ENCODE measurements at places on chromosomes 12 and 14.

DNA sequence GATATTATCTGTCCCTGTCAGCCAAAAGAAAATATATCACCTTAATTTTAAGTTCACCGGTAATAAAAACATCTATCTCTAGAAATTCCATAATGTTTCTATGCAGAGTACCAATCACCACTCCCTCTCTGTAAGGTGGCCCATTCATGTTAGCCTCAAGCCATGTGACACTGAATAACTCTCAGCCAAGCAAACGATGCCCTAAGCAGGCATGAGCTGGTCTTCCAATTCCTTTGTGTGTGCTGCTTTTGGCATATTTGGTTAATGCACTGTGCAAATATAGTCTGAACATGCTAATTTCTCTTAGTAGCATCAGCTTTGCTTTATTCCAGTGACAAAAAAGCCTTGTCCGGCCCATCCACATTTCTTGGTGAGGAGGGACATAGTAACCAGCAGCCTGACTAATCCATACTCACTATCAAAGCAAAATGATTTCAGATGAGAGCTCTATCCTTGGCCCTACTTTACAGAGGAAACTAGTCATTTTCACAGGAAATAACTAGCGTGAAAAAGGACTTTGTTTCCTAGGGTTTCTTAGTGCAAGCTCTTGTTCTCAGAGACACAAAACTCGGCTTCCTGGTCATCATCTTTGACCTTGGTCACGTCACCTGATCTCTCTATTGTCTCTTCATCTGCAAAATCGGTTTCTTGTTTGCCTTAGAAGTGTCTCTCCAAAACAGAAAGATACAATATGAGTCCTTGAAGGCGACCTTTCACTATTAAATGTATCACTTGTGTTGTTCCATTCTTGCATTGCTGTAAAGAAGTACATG lies 59.2 kb upstream of the RTRAF start:
- no peak for DNase-seq

- DNase-seq: no peak
These were observed 201.7 kb downstream of the EXOC5 start for GRCh38 chr14:57066887-57067513.

GRCh38 chr12:103401421-103401820 lies 94.3 kb downstream of the C12orf42 start:
- DNase-seq: no peak

GRCh38 chr12:98750511-98750910 lies 105.4 kb downstream of the APAF1 start:
- DNase-seq: no peak

DNA sequence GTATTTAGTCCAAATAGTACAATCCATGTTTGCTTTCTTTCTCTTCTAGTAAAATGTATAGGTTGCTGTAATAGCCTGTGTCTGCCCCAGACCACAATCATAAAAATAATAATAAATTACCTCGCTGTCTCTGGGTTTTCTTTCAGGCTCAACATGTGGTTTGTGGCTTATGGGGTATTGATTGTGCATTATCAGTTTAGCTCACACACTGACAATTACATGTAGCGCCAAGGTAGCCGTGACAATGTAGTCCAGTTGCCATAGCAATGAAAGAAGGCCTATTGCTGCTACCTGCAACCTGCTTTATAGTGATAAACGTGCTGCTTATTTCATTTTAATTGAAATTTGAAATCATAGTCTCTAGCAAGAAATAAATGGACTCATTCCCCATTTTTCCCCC lies 1009.8 kb downstream of the NRXN3 start:
- DNase-seq: no peak

GRCh38 chr14:51957950-51958349 lies 31.4 kb upstream of the RTRAF start:
- no peak for DNase-seq

- DNase-seq: no peak
These were observed 22.3 kb downstream of the CKB start for GRCh38 chr14:103500148-103500990.

GRCh38 chr12:58033831-58034230 lies 92.5 kb downstream of the ATP23 start:
- DNase-seq: no peak

DNA sequence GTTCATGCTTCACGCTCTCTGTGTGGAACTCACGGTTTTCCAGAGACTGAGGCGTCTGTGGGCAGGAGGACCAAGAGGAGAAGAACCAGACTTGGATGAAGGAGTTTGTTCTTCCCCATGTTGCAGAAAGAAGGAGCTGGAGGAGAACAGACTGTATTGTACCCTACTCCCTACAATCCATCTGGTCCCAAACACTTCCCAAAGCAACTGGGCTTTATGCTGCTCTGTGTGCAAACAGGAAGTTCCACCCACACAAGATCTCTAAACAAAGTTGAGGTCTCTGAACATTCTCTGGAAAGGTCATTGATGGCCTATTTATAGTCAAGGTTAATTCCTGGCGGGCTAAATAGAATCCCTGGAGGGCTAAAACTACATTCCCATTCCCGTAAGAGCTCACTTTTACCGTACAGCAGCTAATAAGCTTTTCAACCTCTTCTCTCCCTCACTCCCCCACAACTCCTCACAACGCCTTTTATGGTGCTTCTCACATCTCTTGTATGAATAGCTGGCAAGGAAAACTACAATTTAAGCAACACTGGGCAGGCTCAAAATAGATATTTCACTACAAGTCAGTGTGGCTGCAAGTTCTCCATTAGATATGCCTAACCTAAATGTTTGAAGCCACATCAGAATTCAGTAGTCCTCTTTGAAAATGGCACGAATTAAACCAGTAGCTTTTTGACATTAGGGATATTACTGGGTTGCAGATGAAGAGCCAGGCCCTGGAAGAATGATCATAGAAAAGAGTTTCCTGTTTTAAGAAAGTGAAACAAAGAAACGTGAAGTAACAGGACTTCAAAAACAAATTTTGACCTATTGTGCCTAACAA lies at the start of gene A2M:
A2M (minus strand) TSS at position 189 of the 829 bp plus-strand sequence; CDS start at position 119, 70 bp downstream.
- no peak for DNase-seq
